HS-5 (cell line): ENCODE measurements at places on chromosomes 13 and 19.
A peak's percentile ranks its signal among the peaks of the same experiment; 100 is the strongest.

GRCh38 chr19:44689290-44690130 is 9.4 kb upstream of the CEACAM16 start:
- no peak for DNase-seq

GRCh38 chr19:33344573-33344925 is 29.0 kb upstream of the CEBPG start:
- DNase-seq = no peak

- DNase-seq = peak; percentile 15
Observed at GRCh38 chr13:44627441-44627840, 51.3 kb upstream of the TSC22D1 start.

- DNase-seq = peak; percentile 53
Observed at GRCh38 chr13:102234618-102235017, 167.2 kb downstream of the FGF14 start.

DNA sequence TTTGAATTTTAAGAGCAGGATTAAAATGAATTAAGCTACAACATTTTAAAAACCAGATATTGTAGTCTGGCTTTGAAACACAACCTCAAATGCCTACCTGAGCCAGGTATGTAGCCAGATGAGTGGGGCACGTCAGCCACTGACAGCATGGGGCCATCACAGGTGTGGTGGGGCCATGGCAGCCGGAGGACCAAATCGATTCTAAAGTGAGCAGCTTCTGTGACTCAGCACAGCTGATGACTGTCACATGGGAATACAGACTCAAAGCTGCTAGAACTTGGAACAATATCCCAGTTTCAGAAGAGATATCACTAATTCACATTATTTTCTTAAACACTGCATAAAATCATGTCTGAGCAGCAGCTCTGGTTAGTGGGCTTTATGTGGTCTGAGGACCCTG is 52.8 kb downstream of the SERP2 start:
- no peak for DNase-seq

- DNase-seq = no peak
Observed at GRCh38 chr13:29743201-29743786, 107.1 kb downstream of the UBL3 start.

DNA sequence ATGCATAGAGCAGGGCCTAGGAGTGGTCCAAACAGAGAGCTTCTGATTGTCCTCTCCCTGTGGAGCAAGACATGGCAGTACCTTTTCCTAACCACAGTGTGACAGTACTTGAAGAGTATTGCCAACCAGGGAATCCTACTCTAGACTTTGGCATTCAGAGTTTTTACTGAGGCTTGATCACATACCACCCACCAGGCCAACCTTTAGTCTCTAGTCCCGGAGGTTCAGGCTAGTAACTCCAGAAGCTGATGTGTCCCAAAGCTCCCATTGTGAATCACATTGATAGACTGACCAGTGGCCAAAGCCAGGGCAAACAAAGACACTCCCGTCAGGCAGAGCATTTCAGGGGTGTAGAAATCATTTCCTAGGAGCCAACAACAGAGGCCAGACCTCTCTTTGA is 18.4 kb downstream of the IFT88 start:
- no peak for DNase-seq

DNA sequence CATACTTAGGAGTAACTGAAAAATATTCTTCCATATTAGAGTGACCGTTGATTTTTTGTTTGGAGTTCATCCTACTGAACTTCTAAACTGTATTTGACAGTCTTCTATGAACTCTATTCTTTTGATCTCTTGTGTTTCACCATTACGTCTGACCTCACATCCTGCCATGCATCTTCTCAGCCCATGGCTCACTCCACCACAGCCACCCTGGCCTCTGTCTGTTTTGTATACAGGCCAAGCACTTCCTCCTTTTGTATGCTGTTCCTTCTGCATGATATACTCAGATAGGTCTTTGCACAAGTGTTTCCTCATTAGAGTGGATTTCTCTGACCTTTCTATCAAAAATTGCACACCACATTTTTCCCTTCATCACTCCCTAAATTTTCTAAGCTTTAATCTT is 119.9 kb downstream of the MAB21L1 start:
- no peak for DNase-seq

DNA sequence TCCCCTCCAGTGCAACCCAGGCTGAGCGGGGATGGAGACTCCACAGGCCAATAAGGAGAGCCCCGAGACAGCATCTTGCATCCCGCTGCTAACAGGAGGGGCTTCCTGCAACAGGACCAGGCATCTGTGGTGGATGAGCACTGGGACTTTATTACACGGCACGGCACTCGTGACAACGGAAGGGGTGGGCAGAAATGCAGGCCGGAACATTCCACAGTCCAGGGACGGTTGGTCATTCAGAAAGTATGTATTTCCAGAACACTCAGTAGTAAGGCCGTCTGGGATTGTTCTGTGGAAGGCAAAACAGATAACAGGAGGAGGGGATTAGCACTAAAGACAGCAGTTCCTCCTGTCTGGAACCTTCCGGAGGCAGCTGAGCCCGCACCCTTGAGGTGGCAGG is 3.3 kb upstream of the TM6SF2 start:
- DNase-seq = no peak

DNA sequence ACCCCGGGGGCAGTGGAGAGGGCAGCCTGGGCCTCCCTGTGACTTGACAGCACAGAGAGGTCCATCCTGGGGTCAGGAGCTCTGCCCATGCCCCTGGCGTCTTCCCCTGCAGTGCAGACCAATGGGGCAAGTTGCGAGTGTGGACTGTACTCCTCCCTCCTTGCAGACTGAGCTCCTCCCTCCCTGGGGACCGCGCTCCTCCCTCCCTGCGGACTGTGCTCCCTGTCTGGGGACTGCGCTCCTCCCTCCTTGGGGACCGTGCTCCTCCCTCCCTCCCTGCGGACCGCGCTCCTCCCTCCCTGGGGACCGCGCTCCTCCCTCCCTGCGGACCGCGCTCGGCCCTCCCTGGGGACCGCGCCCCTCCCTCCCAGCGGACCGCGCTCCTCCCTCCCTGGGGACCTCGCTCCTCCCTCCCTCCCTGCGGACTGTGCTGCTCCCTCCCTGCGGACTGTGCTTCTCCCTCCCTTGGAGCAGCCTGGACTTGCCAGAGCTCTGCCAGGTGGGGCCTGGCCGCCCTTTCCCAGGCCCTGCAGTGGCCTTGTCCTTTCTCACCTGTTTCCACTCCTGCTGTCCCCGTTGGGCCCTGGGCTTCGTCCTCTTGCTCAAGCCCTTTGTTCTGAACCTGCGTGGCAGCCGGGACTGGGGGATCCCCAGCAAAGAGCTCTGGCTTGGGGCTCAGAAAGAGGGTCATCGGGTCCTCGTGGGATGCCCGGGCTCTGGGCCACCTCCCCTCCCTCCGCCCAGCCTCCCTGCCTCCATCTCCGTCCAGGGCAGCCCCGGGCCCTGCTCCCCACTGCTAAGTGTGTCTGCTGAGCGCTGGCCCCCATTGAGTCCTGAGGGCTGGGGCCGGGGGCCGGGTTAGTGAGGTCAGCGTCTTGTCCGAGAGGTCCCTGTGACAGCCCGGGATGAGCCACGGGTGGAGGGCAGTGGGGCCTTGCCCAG is 6.8 kb downstream of the GAMT start:
- DNase-seq = no peak

GRCh38 chr19:53086949-53087348 is 16.3 kb downstream of the ZNF160 start:
- no peak for DNase-seq

- DNase-seq = no peak
Observed at GRCh38 chr13:63693696-63694095, 2278.0 kb upstream of the PCDH20 start.

DNA sequence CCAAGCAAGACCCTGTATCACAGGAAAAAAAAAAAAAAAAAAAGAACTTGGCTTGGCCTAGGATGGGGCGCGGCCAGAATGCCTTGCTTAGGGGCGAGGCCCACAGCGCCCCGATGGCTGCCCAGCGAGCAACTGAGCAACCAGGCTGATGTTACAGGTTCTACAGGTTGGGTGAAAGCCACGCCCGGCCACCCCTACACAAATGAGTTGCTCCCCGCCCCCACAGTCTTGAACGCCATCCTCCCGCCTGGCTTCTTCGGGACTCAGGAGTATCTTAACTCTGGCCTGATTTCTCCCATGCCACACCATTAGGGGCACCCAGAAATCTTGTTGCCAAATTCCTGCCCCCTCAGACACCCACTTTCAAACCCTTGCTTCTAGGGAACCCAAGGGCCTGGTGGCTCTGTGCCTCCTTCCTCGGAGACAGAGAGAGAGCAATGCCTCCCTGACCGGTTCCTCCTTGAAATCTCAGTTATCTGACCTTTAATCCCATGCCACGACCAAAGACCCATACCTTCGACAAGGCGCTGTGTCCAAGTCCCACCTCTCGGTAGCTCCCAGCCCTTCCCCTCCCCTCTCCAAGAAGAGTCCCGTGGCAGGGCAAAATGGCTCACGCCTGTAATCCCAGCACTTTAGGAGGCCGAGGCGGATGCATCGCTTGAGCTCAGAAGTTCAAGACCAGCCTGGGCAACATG is 1.1 kb upstream of the CBLC start:
- DNase-seq = no peak

- DNase-seq = no peak
Observed at GRCh38 chr13:77966671-77967070, 48.0 kb upstream of the EDNRB start.

DNA sequence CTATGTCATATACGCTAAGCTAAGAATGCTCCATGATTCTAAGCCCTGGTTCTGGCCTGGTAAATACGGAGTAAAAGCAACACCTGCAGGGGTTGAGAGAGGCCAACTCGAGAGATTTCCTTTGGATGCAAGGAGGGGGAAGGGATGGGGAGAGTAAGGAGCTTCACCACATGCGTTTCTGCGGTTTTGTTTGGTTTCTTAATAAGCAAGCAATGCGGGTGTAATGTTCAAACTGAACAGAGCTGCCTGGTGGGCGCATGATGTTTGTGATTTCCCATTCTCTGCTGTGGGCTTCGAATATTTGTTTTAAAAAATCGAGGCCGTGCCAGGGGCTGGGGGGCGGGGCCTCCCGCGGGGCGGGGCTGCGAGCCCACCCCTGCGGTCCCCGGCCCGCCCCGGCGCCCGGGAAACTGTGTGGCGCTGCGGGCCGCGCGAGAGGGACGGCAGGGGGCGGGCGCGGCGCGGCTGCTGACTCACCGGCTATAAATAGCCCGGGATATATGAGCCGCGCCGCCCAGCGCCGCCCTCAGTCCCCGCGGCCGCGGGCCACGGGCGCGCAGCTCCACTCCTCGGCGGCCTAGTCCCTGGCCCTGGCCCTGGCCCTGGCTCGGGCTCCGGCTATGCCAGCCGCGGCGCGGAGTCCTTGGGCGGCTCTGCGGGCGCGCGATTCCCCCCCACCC is 5.1 kb downstream of the BBC3 start:
- DNase-seq = no peak

DNA sequence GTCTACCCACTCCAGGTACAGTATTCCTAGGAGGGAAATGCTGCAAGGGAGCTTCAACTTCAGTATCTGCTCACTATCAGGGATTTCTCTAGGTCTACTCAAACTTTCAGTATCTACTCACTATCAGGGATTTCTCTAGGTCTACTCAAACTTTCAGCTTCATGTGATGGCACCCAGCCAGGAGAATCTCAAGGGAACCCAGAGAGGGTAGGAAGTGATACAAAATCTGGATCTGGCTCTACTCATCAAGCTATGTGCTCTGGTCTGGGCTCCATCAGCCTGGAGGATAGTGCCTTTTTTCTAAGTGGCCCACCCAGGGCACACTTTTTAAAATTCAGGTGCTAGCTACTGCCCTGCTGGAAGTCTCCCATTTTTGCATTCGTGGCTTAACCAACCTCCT is 52.3 kb upstream of the FNDC3A start:
- DNase-seq = no peak

DNA sequence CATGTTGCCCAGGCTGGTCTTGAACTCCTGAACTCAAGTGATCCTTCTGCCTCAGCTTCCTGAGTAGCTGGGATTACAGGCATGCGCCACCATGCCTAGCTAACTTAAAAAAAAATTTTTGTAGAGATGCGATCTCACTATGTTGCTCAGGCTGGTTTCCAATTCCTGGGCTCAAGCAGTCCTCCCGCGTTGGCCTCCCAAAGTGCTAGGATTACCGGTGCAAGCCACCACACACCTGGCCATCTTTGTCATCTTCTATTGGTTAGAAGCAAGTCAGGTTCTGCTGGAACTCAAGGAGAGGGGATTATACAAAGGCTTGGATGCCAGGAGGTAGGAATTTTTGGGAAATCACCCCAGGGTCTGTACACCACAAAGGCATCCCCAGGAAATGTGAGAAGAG is 25.2 kb downstream of the TNFSF14 start:
- no peak for DNase-seq

- no peak for DNase-seq
Observed at GRCh38 chr13:59730026-59730425, 433.7 kb downstream of the DIAPH3 start.

DNA sequence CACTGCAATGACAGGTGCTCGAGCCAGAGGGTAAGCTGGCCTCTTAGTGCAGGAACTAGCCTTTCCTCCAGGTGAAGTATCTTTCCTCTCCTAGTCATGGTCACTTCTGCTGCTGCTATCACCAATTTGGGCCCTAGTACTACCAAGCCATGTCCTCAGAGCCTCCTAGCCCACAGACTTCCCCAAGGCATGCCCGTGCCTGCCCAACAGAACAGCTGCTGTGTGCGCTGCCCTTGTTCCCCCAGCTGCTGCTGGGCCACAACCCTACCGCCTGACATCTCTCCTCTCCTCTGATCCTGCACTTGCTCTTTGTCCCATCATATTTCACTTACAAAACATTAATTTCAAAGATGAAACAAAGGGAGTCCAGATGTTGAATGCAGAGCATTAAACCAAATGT is 168.5 kb upstream of the FREM2 start:
- no peak for DNase-seq

DNA sequence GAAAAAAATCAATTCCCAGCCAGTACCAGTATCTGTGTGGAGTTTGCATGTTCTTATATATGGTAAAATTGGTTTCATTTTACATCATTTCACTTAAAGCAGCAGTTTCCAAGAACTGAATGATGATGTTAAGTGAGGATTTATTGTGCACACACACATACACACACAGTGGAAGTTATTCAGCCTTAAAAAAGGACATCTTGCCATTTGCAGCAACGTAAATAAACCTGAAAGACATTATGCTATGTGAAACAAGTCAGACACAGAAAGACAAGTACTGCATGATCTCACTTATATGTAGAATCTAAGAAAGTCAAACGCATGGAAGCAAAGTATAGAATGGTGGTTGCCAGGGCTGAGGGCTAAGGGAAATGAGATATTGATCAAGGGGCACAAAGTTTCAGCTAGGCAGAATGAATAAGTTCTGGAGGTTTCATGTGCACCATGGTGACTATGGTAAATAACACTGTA is 5.3 kb downstream of the SIGLECL1 start:
- no peak for DNase-seq

- DNase-seq = no peak
Observed at GRCh38 chr13:22238269-22238668, 567.4 kb downstream of the FGF9 start.

- no peak for DNase-seq
Observed at GRCh38 chr19:3783660-3784584, 2.3 kb downstream of the MATK start.

DNA sequence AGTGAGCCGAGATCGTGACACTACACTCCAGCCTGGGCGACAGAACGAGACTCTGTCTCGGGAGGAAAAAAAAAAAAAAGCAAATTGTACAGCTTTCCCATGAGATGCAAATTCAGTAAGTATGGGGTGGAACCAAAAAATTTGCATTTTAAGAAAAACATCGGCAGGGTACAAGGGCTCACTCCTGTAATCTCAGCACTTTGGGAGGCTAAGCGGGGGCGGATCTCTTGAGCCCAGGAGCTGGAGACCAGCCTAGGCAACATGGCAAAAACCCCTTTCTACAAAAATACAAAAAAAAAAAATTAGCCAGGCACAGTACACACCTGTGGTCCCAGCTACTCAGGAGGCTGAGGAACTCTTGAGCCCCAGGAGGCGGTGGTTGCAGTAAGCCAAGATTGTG is 91.2 kb downstream of the ELF1 start:
- DNase-seq = no peak

GRCh38 chr13:52892925-52893324 is 44.5 kb upstream of the PCDH8 start:
- DNase-seq = no peak
